Activated T-helper 17 cell treated with anti-CD3 and anti-CD28 coated beads, Interleukin-2, amount 50 U/mL, for 72 hours (primary cell): ENCODE measurements at places on chromosomes 6 and 20.

DNA sequence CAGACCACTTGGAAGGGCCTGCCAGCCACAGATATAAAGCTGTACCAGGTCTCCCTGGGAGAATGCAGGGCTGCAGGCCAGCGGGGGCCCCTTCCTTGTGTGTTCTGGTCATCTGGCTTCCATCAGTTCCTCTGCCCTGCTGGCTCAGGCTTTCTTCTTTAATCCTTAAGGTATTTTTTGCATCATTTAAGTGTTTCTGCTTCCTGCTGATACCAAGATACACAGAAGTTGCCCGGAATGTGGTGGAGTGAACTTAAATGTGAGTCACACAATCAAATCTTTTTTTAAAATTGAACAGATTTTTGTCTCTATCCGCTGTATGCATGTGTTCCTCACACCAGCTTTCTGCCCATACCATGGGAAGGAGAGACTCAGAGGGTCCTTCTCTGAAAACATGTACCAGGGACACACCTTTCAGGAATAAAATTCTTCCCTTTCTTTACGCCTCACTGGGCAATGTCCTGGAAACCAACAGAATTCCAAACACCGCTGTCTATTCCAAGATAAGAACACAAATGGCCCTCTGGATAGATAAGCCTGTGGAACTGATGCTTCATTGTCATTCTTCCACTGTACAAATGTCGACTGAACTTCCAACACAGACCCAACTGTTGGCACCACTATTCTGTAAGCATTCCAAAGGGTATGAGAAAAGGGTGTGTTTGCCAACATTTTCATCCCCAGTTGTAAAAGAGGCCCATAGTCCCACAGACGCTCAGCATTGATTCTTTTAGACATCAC lies 206.2 kb upstream of the MYLIP start:
- ATAC-seq: no peak

DNA sequence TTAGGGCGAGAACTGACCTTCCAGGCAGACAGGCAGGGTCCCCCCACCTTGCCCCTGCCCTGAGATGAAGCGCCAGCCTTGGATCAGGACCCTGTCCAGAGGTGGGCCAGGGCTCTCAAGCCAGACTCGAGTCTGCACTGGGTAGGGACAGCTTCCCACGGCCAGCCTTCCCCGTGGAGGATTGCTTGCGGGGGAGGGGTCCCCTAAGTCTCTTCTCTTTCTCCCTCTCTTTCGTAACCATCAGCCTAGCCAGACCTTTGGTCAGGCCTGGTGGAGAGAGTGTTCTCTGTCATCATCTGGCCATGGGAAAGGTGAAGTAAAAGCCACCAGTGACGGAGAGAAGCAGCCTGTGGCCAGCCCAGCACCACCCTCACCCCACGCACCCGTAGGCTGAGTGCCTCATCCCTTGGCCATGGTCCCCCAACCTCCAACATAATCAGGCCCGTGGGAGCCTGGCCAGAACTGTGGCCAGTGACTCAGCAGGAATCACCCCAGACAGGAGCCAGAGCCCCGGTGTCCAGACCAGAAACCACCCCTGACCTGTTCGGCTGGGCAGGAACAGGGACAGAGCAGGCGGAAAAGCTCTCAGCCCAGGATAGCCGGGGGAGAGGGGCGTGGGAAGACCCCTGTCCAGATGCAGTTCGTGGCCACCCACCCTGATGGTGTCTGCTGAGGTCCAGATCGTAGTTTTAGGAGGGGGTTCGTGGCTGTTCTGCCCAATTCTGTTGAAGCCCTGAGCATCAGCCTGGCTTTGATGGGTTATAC lies 47.1 kb downstream of the SNAI1 start:
- no peak for ATAC-seq

DNA sequence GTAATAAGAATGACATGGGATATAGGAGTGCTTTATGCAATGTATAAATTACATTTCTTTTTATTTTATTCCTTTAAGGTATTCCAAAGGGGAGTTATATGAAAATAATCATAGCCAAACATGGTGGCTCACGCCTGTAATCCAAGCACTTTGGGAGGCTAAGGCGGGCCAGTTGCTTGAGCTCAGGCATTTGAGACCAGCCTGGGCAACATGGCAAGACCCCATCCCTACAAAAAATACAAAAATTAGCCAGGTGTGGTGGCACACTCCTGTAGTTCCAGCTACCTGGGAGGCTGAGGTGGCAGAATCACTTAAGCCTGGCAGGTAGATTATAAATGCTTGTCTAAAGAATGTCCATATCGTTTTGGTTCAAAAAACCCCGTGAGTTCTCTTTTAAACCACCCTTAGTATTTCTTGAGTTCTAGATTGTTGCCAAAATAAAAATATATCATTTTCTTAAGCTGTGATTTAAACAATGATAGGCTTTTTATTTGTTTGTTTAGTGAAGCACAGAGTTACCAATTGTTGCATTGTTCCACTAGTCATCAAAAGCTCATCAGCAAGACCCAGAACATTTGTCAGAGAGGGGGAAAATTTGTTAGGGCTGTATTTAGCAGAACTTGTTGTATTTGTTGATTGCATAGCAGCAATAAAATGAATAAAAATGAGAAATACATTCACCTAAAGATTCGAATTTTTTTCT lies 146.2 kb downstream of the KHDC1L start:
- ATAC-seq: no peak

DNA sequence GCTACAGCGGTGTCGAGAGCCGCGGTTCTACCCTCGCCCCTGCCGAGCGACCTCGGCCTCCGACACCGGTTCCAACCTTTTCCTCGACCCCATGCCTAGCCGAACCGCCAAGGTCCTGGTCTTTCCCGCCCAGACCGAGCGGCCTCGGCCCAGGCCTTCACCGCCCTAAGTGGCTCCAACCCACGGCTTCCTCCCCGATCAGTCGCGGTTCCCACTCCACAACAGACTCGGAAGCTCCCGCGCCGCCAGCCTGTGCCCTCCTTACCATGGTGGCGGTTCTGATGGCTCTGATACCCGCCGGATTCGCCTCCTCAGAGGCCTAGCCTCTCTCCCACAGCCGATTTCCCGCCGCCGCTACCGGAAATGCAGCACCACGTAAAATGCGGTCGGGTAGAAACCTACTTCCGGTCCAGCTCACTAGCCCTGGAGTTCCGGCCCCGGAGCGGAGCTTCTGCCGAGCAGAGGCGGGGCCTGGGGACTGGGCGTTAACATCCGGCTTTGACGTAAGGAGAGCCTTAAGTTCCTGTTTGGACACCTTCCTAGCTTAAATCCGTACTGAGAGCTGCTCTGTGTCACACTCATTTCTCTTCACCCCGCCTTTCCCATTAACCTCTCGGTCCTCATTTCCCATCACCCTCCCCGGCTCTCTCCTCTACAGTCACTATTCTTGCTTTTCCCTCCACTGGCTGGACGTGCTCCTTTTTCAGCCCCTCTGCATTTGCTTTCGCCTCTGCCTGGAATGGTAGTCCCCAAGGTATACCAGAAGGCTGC lies at the start of gene SNRPB:
TSS of gene SNRPB (minus strand) at position 367 of the 771 bp plus-strand sequence. CDS start at position 268, 99 bp downstream.
- ATAC-seq: peak; percentile 97

DNA sequence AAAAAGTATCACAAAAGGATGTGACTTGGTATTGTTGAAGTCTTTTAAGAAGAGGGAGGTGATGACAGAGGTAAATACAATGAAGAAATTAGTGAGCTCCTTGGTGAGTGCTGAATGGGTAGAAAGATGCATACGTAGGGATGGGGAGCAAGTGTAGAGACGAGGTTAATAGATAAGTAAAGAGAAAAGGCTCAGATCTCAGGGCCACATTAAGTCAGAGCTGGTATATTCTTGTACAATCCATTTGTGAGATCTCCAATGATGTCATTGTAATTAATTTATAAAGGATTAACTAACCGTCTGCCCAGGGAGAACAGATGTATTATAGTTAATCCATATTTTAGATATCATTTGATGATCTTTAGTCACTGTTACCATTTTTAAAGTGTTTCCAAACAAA lies 43.4 kb downstream of the SMPDL3A start:
- no peak for ATAC-seq

DNA sequence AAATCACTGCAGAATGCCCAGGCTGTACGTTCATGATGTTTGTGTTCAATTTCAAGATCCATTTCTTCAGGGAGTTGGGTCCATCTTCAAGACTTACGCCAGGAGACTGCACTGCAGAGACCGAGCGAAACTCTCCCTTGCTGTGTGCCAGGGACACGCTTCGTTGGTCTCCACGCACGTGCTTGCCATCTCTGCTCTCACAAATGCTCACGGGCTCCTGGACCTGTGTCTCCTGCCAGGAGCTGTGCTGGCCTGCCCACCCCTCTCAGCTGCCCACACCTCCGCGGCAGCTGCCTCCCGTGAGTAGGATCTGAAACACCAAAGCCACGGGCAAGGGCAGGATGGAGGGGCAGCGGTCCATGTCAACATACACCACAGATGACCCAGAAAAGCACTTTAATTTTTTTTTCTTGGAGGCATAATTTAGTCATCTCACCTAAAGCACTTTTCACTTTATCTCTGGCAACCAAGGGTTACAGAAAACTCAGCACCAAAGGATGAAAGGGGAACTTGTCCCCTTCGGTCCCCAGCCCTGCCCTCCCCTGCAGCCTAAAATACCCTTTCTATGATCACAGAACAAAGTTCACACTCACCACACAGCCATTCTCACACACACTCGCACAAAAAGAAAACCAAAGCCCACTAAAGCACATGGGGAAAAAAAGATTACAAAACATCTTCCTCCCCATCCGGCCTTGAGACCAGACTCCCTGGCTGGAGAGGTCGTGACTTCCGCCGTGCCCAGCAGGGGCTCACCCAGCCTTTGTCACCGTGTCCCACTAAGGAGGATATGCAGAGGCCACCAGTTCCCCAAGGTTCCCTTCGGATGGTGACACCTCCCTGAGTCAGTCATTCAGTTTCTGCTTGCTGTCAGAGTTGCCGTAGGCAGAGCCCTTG lies 137.9 kb downstream of the AGPAT4 start:
- ATAC-seq: peak; percentile 66

- no peak for ATAC-seq
Observed at GRCh38 chr20:33068251-33068939, 11.0 kb upstream of the BPIFB4 start.

- ATAC-seq: peak; percentile 12
Observed at GRCh38 chr6:53984163-53984562, 127.1 kb upstream of the MLIP start.

GRCh38 chr6:46983007-46983411 lies 59.1 kb downstream of the ADGRF1 start:
- no peak for ATAC-seq

DNA sequence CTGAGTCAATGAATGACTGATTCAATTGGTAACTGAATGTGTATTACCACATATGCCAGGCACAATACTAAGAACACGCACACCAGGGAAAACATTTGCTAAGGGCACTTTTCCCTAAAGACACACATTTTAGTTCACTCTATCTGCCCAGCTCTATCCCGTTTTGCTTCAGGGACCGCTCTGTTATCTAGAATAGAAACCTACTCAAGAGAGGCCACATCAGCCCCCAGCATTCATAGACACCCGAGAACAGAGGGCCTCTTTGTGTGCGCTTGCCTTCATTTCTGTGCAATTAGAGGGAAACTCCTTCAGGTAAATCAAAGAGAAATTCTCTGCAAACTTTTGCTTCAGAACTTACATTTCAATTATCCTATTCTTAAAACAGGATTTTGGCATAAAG lies 50.3 kb downstream of the DZANK1 start:
- no peak for ATAC-seq

DNA sequence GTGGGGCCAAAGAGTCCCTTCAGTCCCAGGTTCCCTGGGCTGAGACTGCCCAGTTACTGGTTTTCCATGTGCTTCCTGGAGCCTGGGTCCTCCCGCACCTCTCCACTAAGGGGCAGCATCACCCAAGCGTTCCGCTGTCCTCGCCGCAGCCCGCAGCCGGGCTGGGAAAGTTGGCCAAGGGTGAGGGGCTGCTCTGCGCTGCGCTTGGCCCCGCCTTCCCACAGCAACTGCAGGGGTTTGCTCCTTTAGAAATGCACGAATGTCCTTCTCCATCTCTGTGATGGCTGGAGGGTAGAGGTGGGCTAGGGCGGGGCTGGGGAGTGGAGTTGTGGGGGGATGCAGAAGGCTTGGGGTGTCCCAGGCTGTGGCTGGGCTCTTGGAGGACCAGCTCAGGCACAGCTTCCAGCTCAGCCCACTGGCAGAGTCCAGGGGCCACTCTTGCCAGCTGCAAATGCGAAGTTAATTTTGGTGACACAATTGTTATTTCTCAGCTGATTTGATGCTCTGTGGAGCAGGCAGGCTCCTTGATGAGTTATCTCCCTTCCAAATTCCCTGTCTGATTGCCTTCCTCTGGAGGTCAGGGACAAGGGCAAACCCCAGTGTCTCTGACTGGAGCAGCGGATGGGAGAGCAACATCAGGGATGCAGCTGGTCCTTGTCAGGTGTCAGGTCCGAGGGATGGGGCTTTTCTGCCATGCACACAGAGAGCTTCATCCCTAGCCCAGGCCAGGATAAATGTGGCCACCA lies 63.2 kb downstream of the NOL4L start:
- ATAC-seq: peak; percentile 78

DNA sequence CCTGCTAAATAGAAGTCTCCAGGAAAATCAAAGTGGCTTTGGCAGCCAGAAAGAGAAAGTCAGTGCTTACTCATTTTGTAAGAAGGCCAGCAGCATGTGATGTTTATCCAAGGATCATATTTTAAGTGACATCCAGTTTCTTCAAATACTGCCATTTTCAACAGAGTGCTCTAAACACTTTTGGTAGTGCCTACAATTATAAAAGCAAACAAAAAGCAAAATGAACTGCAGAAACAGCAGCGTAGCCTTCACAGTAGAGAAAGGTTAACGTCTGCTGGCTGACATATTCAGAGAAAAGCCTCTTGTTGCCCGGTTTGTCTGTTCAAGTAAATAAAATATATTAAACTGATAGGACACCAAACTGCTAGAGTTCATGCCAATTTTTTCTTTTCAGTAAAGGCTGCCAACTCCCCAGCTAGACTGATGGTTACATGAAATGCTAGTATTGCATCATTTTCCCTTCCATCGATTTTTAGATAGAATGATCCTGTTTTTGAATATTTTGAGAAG lies 705.7 kb upstream of the SLC35B3 start:
- ATAC-seq: no peak
